ENCODE measurements at places on chromosomes 2 and 18. TPM values are rescaled to one million over a fixed set of nuclear protein-coding genes. Genes with fewer than 3 reads are reported as not detected.

Gene COPS9
- 142 TPM for total RNA-seq

DNA sequence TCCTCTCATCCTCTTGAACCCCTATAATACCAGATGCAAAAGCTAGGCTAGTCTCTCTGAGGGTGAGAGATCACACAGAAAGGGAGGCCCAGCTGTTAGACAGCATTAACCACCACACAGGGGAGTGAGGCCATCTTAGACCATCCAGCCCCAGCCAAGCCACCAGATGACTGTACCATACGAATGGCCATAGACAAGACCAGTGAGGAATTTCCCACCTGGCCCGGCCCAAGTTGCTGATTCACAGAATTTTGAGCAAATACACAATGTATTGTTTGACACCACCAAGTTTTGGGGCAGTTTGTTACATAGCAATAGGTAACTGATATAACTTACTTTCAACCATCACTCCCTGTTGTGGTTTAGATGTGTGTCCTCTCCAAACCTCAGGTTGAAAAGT lies 98.2 kb upstream of the CTNNA2 start:
- H3K27me3 ChIP-seq: no peaks in the 10 kb centered on the region
- no peaks in the 10 kb centered on the region for H3K4me1 ChIP-seq
- no peak overlapping the region for H3K27ac ChIP-seq
- no peak for DNase-seq
- peaks cover 3% of the 10 kb centered on the region for H3K36me3 ChIP-seq
- no peak overlapping the region for H3K4me3 ChIP-seq

DNA sequence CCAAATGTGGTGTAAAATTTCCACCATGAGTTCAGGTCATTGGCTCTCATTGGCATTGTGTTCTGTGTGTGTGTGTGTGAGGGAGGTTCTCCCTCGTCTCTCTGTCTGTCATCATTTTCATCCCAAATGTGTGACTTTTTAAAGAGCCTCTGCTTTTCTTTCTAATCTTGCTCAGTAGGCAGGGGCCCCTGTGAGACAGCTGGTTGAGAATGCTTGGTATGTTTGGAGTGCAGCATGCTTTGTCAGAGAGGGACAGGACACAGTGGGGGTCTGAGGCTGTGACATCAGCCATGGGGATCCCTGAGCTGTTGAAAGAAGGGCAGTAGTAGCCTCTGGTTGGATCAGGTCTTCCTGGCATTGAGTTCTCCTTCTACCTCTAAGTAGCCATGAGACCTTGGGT lies 10.6 kb downstream of the PTPRM start:
- H3K27me3 ChIP-seq: no peaks in the 10 kb centered on the region
- H3K36me3 ChIP-seq: no peaks in the 10 kb centered on the region
- peak; percentile 86 for DNase-seq
- H3K27ac ChIP-seq: no peak overlapping the region
- H3K4me3 ChIP-seq: no peak overlapping the region
- H3K4me1 ChIP-seq: peaks cover 2% of the 10 kb centered on the region

Gene DSG2
- total RNA-seq: 107 TPM

DNA sequence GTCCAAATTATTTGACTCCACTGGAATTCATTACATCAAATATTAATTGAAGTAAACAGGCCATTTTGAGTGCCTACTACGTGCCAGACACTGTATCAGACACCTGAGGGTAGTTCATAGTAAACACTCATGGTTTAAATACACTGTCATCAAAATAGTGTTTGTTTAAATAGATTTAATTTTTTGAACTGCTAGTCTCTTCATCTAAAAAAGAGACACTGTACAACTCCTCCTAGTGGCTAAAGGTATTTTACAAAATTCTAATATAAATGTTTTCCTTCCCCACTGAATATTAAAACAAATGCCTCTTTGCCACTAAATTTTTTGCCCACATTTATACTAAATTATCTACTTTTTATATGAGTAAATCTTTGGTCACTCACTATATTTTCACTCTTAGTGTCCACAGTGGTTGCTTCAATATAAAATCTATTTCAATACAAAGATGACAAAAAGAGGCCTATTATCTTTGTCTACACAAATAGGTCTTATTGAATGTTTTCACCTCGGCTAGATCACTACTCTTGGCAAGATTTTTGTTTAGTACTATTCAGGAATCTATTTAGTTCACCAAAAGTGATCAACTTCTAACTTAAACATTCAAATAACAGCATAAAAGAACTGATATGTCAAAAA lies 122.1 kb downstream of the TMEM247 start:
- no peak overlapping the region for H3K4me3 ChIP-seq
- no peak overlapping the region for H3K27ac ChIP-seq
- no peaks in the 10 kb centered on the region for H3K27me3 ChIP-seq
- DNase-seq: no peak
- H3K36me3 ChIP-seq: no peaks in the 10 kb centered on the region

DNA sequence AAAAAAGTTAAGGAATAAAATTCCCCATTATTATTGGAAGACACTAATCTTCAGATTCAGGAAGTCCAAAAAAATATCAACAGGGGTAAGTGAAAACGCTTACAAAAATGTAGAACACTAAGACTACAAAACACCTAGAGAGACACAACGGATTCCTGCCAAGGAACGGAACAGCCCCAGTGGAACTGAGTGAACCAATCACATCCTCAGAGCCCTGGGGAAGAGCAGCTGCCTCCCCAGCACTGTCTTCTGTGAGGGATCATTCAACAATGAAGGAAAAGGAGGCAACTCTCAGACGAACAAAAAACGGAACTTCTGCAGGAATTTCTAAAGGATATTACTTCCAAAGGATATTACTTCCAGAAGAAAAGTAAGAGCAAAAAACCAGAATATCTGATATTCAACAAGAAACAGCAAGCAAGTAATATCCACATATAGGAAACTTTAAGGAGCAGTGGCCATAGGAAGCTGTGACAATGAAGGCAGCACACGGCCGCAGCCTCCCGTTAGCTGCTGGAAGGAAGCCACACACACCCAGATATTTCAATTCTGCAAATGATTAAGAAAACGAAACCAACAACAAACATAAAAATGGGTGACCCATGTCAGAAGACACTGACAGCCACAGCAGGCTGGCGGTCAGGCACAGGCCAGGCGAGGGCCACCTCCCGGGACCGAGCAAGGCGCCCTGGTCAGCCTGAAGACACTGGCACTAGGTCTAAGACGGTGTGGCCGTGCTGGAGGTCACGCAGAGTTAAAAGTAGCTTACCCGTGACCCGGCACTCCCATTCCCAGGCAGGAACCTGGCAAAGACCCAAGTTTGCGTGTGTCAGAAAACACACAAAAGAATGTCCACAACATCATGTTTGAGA lies 81.8 kb downstream of the HDAC4 start:
- peaks cover 39% of the 10 kb centered on the region for H3K36me3 ChIP-seq
- no peak overlapping the region for H3K4me3 ChIP-seq
- no peaks in the 10 kb centered on the region for H3K4me1 ChIP-seq
- peak; percentile 23 for DNase-seq
- H3K27ac ChIP-seq: no peak overlapping the region

GRCh38 chr2:211941216-211941747 lies 597.3 kb downstream of the ERBB4 start:
- no peaks in the 10 kb centered on the region for H3K36me3 ChIP-seq
- no peaks in the 10 kb centered on the region for H3K4me1 ChIP-seq
- no peak overlapping the region for H3K4me3 ChIP-seq
- H3K27me3 ChIP-seq: no peaks in the 10 kb centered on the region

DNA sequence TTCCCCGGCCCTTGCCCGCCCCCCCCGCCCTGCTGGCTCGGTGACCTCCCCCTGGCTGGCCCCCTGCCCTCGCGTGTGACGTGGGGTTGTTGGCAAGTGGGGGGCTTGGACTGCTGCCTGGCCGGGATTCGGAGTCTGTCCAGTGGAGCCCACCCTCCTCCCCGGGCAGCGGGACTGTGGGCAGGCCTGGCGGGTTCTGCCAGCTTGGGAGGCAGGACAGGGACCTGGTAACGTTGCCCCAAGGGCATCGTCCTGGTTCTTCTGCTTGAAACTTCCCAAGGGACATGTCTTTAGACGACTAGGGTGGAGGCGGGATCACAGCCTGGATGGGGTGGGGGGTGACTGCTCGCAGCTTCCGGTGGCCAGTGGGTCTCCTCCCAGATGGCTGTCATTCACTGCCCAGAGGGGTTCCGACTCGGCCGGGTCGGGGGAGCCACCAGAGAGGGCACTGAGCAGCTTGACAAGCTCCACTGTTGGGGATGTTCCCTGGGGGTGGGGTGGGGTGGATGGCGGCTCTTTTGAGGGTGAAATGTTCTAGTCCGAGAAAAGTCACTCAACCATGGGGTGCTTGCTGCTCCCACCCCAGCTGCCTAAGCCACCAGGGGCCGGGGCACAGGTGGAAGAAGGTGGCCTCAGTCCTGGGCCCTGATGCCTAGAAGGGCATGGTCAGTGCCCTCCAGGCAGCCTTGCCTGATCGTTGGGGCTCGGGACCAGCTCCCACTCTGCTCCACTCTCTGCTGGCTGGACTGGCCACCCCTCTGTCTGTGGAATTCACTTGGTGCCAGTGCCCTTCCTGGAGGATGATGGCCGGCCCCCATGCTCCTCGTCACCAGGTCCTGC lies 4.3 kb upstream of the HS6ST1 start:
- H3K36me3 ChIP-seq: no peaks in the 10 kb centered on the region
- H3K4me1 ChIP-seq: no peaks in the 10 kb centered on the region
- peak overlapping the region; percentile 52 for H3K4me3 ChIP-seq

- no peak overlapping the region for H3K27ac ChIP-seq
- no peaks in the 10 kb centered on the region for H3K27me3 ChIP-seq
Observed at GRCh38 chr2:12856934-12857601, 140.3 kb downstream of the TRIB2 start.

- H3K27me3 ChIP-seq: no peaks in the 10 kb centered on the region
- no peak for DNase-seq
- H3K4me3 ChIP-seq: no peak overlapping the region
Observed at GRCh38 chr2:43745457-43745856, 28.4 kb upstream of the DYNC2LI1 start.

DNA sequence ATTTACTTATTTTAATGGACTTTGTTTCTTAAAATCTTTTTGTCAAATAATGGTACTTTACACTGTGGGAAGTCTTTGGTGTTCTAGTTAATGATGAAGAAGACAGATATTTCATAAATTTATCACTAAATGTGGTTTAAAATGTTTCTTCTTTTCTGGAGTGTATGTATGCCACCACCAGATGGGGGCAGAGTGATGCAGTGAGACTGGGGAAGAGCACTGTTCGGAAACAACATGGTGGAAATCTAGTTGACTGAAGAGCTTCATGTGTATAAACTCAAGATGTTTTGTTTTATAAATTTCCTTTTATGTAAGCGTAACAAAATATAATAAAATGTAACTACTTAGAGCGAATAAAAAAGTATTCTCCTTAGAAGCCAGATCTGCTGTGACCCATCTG lies 195.1 kb downstream of the KCNE4 start:
- no peaks in the 10 kb centered on the region for H3K4me1 ChIP-seq
- no peaks in the 10 kb centered on the region for H3K36me3 ChIP-seq
- no peak overlapping the region for H3K4me3 ChIP-seq
- no peak for DNase-seq
- no peaks in the 10 kb centered on the region for H3K27me3 ChIP-seq

DNA sequence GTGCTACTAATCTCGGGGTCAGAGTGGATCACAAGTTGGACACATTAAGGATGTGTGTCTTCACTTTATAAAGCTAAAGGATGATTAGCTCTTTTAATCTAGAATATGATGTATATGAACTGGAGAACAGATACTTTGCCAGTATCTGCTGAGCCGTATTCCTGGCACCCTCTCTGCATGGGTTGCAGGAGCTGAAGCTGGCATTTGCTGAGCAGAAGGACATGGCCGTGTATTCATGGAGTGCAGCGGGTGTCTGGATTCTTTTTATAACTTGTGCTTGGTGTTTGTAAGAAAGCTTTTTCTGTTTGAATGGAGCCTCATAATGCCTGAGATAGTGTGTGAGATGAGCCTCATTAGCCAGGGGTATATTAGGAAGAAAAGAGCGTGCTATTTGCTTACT lies 103.9 kb upstream of the MCFD2 start:
- H3K36me3 ChIP-seq: no peaks in the 10 kb centered on the region
- no peak overlapping the region for H3K4me3 ChIP-seq
- H3K4me1 ChIP-seq: no peaks in the 10 kb centered on the region
- no peak overlapping the region for H3K27ac ChIP-seq
- no peaks in the 10 kb centered on the region for H3K27me3 ChIP-seq

GRCh38 chr2:112008910-112009485 lies 46.1 kb upstream of the TMEM87B start:
- no peak overlapping the region for H3K27ac ChIP-seq
- no peak overlapping the region for H3K4me3 ChIP-seq
- no peak for DNase-seq
- no peaks in the 10 kb centered on the region for H3K27me3 ChIP-seq
- no peaks in the 10 kb centered on the region for H3K4me1 ChIP-seq

Gene NAT8
- not detected for total RNA-seq

Gene DNAJC5G
- total RNA-seq: 0.44 TPM

GRCh38 chr2:42965196-42965595 lies 172.8 kb upstream of the HAAO start:
- H3K4me1 ChIP-seq: 0 out of 2 replicates have a peak, but pooled peaks cover 2% of the 10 kb centered on the region
- DNase-seq: no peak
- no peaks in the 10 kb centered on the region for H3K27me3 ChIP-seq
- no peak overlapping the region for H3K27ac ChIP-seq
- no peaks in the 10 kb centered on the region for H3K36me3 ChIP-seq

DNA sequence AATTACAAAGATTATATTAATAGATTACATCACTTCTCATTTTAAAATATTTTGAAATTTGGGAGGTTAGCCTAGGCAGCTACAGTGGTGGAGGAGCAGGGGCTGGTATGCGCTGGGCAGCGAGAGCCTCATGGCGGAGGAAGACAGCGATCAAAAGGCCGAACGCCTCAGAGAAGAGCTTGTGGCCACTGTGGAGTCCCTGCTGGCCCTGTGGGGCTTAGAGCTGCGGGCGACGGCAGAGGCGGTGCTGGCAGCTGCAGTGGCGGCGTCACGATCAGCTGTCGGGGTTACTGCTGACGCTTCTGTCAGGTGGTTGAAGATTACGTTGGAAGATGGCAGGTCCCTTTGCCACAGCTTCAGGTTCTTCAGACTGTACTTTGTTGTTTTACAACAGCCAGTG lies 87.4 kb downstream of the ROCK2 start:
- DNase-seq: peak; percentile 51
- no peaks in the 10 kb centered on the region for H3K4me1 ChIP-seq
- H3K27ac ChIP-seq: no peak overlapping the region
- no peak overlapping the region for H3K4me3 ChIP-seq
- H3K36me3 ChIP-seq: peaks cover 4% of the 10 kb centered on the region

Gene HMSD
- total RNA-seq: 3.9 TPM

GRCh38 chr2:235183786-235184185 lies 232.0 kb downstream of the SH3BP4 start:
- H3K27ac ChIP-seq: no peak overlapping the region
- H3K36me3 ChIP-seq: no peaks in the 10 kb centered on the region
- H3K4me1 ChIP-seq: no peaks in the 10 kb centered on the region
- no peak for DNase-seq
- H3K27me3 ChIP-seq: no peaks in the 10 kb centered on the region

GRCh38 chr2:159362816-159363251 lies 76.3 kb upstream of the WDSUB1 start:
- H3K36me3 ChIP-seq: peaks cover 20% of the 10 kb centered on the region
- H3K4me3 ChIP-seq: no peak overlapping the region
- no peaks in the 10 kb centered on the region for H3K27me3 ChIP-seq
- no peak overlapping the region for H3K27ac ChIP-seq
- no peaks in the 10 kb centered on the region for H3K4me1 ChIP-seq

Gene CHRNA1
- not detected for total RNA-seq
